ENCODE measurements at places on chromosomes 4 and X. TPM values are rescaled to one million over a fixed set of nuclear protein-coding genes. Genes with fewer than 3 reads are reported as not detected.

The FAT4 gene
- 7.5 TPM for total RNA-seq

The IL2 gene
- total RNA-seq, result not detected

The NDST3 gene
- 23.5 TPM for total RNA-seq

The PDGFRA gene
- total RNA-seq, result 29.5 TPM

The PPAT gene
- total RNA-seq, result 18.9 TPM

The TRIM75 gene
- not detected for total RNA-seq

The REPS2 gene
- 101 TPM for total RNA-seq

The PCYT1B gene
- 25.3 TPM for total RNA-seq

The IL2RG gene
- total RNA-seq, result 2.7 TPM

The MAGEB1 gene
- not detected for total RNA-seq

The TLR2 gene
- total RNA-seq, result 7.1 TPM

The SPANXA1 gene
- total RNA-seq, result not detected

The SSX1 gene
- not detected for total RNA-seq

The TMPRSS11A gene
- not detected for total RNA-seq

The NOCT gene
- 8.0 TPM for total RNA-seq

The ATP2B3 gene
- total RNA-seq, result 48.6 TPM

The HAND2 gene
- not detected for total RNA-seq

The STK32B gene
- 2.0 TPM for total RNA-seq

The SLC38A5 gene
- total RNA-seq, result 13.1 TPM

The VCX gene
- not detected for total RNA-seq

The ADGRG4 gene
- not detected for total RNA-seq

The MTHFD2L gene
- 24.6 TPM for total RNA-seq

The SSX4B gene
- total RNA-seq, result not detected
